Activated effector memory CD4-positive, alpha-beta T cell treated with anti-CD3 and anti-CD28 coated beads, Interleukin-2, amount 50 U/mL, for 16 hours (primary cell): ENCODE measurements at places on chromosomes 5 and 9.

DNA sequence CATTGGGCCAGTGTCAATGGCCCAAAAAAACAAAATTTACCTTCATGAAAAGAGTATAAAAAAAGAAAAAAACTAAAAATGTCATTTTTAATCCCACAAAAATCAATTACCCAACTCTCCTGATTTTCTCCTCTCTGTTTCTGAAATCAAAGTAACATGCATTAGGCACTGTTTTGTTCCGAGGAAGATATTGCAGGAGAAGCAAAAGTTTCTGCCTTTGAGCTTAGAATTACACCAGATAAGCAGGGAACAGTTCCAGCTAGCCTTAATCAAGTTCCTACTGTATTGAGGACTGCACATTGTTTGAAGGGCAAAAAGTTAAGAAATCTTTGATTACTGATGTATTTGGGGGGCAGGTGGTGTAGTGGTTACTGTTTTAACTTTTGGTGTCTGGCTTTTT, 1.1 kb upstream of the PRKAA1 start:
- no peak for DNase-seq

DNA sequence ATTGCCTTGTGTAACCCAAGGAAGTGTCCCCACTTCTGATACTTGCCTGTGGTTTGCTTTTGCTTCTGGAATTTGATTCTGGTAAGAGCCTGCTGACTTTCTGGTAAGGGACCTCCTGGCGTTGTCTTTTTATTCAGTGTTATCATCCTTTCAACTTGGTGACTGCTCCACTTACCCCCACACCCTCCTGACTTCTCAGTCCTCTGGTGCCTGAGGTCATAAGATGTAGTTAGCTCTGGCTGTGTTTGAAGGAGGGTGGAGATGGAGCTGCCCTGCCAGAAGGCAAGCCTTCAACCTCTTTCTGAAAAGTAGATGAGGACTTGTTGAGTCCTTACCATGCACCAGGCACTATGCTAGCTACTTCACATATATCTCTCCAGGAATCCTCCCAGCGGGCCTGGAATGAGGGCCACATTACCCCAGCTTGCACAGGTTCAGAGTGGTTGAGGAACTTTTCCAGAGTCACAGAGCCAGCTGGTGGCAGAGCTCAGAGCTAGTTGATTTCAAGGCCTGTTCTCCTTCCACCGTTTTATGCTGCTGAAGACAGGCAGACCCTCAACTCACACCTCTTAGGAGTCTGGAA, 45.2 kb upstream of the PITX1 start:
- no peak for DNase-seq

- peak; percentile 68 for DNase-seq
Measured at GRCh38 chr5:87081511-87082372, 185.9 kb upstream of the RASA1 start.

DNA sequence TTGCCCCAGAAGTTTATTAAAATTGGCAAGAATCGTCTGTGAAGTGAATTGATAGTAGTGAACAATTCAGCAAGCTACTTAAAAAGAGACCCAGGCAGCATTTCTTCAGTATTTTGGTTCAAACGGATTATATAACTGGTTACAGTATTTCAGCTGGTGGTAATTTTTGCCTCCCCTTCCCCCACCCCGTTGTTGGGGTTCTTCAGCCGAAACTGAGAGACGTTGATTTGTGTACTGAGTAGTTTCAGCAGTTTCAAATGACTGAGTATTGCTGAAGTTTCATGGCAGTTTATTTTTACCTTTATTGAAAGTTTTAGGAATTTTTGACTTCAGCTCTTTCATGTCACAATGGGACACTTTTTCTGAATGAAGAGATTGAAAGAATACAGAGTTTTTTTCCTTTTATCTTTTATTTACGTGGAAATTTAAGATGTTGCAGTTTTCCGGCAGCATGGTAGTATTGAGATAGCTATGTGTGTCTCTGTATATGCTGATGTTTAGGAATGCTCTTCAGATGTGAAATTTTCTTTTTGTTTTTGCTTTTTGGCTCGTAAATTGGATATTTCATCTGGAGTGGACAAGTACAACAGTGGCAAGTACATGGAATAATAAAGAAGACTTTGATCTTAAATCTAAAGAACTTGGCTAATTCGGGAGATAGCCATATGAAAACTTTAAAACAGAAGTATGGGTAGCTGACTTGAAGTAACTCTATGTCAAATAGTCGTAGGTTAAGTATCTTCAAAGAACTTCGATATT, 1.9 kb downstream of the GPBP1 start:
- peak; percentile 82 for DNase-seq

DNA sequence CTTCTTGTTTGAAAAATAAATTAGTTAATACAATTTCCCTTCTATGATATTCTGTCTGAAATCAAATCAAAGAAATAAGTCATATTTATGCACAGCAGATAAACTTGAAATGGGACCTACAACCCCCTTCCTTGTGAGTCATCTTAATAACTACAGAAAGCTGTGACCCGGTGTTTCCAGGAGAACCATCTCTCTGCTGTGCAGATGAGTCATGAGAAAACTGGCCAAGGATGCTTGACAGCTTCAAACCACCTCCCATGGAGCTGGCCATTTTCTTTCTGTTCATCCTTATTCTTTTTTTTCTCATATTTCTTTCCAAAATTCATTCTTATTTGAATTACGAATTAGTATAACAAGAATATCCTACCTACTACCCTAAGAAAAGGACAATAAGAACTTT, 43.4 kb upstream of the NR4A3 start:
- DNase-seq, result no peak

DNA sequence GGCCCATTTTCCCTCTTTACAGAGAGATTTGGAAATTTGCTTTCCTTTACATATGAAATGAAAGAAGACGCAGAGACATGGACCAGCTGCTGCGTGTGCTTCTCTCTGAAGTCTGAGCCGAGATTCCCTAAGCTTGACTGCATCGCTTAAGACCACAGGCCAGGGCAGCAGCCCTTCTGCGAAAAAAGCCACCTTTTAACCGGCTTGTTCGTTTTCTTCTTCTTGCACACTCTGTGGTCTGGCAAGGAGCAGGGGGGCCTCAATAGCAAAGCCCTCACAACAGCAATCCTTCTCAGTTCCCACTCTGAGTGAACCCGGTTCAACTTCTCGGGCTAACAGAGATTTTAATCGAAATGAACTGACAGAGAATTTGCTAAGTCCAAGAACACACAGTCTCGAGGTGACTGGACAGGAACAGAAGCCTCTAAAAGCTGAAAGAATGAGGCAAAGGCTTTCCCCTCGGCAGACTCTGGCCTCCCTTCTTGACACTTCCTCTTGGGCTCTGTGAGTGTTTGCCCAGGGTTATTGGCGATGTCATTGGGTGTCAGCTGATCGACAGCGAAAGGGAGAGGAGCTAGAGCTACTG, 512.9 kb upstream of the KLF4 start:
- DNase-seq, result no peak

GRCh38 chr5:170300361-170301013, 2.9 kb upstream of the LCP2 start:
- no peak for DNase-seq
